ENCODE measurements at places on chromosomes 16 and 17. TPM values are rescaled to one million over a fixed set of nuclear protein-coding genes. Genes with fewer than 3 reads are reported as not detected.

KIF18B gene
- 5.6 TPM for total RNA-seq

- no peaks in the 10 kb centered on the region for H3K4me1 ChIP-seq
- peaks cover 3% of the 10 kb centered on the region for H3K27me3 ChIP-seq
- no peaks in the 10 kb centered on the region for H3K36me3 ChIP-seq
These were observed 9.2 kb downstream of the RND2 start for GRCh38 chr17:43033948-43034881.

DNA sequence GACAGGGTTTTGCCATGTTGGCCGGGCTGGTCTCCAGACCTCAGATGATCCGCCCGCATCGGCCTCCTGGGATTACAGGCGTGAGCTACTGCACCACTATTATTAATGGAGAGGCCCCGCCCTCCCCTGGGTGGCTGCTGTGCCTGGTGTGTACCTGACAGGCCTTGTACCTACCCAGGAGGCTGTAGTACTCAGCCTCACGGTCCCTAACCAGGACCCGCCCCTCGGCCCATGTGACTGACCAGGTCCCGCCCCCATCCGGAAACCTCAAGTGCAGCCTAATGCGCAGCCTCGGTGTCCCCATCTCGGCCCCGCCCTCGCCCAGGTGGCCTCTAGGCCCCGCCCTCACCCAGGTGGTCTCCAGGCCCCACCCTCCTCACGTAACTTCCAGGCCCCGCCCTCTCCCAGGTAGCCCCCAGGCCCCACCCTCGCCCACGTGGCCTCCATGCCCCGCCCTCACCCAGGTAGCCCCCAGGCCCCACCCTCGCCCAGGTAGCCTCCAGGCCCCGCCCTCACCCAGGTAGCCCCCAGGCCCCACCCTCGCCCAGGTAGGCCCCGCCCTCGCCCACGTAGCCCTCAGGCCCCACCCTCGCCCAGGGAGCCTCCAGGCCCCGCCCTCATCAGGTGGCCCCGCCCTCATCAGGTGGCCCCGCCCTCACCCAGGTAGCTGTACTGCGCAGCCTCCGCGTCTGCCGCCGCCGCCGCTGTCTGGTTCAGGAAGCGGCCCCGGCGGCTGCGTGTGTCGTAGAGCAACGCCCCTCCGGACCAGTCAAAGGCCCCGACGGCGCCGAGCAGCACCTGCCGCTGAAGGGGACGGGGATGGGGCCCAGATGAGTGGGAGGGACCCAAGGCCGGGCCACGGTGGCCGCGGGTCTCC is 31.0 kb downstream of the HASPIN start:
- no peak overlapping the region for H3K4me3 ChIP-seq
- H3K27ac ChIP-seq = no peak overlapping the region
- no peaks in the 10 kb centered on the region for H3K36me3 ChIP-seq
- H3K27me3 ChIP-seq = peaks cover 8% of the 10 kb centered on the region

- no peaks in the 10 kb centered on the region for H3K27me3 ChIP-seq
- no peaks in the 10 kb centered on the region for H3K4me1 ChIP-seq
- H3K4me3 ChIP-seq = no peak overlapping the region
- no peaks in the 10 kb centered on the region for H3K36me3 ChIP-seq
- H3K27ac ChIP-seq = no peak overlapping the region
These were observed 1280.3 kb downstream of the CDH8 start for GRCh38 chr16:60755907-60756306.

CORO1A gene
- total RNA-seq = 3.2 TPM

MAF gene
- total RNA-seq = 70.3 TPM

XAF1 gene
- total RNA-seq = 1.5 TPM

- peaks cover 15% of the 10 kb centered on the region for H3K4me1 ChIP-seq
- H3K27me3 ChIP-seq = no peaks in the 10 kb centered on the region
- H3K27ac ChIP-seq = no peak overlapping the region
- H3K36me3 ChIP-seq = peaks cover 19% of the 10 kb centered on the region
- H3K4me3 ChIP-seq = no peak overlapping the region
These were observed 4.4 kb downstream of the SCPEP1 start for GRCh38 chr17:56982312-56982711.

CNGB1 gene
- not detected for total RNA-seq

DNA sequence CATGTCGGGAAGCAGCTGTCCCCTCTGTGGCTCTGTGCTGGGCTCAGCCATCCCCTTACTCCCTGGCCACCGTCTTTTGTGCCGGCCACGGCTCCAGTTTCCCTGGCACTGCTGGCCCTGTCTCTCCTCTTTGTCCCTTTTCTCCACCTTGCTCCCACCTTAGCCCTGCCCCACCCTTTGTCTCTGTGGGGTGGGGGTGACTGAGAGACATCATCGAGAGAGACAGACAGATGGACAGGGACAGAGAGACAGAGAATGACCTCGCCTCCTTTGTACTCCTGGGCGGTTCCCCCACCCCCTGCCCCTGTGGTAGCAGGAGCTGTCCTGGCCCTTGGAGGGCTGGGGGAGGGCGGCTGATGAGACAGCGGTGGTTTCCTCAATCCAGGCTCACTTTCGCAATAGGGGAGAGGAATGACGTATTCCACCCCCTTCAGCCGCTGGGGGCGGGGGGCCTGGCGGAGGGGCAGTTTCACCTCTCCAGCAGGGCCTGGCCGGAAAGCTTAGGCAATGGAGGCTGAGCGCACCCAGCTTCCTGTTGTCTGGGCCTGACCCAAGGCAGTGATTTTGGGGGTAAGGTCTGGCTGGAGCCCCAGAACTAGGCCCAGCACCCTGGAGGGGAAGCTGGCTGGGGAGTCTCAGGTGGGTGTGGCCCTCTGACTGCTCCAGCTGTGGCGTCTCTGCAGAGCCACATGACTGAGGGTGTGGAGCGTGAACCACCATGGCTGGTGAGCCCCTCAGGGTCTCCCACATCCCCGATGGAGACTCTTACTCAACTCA is 7.3 kb downstream of the FMNL1 start:
- no peaks in the 10 kb centered on the region for H3K27me3 ChIP-seq
- no peak overlapping the region for H3K4me3 ChIP-seq
- H3K4me1 ChIP-seq = peaks cover 44% of the 10 kb centered on the region
- no peaks in the 10 kb centered on the region for H3K36me3 ChIP-seq
- peak overlapping the region; percentile 23 for H3K27ac ChIP-seq
- DNase-seq = no peak

DNA sequence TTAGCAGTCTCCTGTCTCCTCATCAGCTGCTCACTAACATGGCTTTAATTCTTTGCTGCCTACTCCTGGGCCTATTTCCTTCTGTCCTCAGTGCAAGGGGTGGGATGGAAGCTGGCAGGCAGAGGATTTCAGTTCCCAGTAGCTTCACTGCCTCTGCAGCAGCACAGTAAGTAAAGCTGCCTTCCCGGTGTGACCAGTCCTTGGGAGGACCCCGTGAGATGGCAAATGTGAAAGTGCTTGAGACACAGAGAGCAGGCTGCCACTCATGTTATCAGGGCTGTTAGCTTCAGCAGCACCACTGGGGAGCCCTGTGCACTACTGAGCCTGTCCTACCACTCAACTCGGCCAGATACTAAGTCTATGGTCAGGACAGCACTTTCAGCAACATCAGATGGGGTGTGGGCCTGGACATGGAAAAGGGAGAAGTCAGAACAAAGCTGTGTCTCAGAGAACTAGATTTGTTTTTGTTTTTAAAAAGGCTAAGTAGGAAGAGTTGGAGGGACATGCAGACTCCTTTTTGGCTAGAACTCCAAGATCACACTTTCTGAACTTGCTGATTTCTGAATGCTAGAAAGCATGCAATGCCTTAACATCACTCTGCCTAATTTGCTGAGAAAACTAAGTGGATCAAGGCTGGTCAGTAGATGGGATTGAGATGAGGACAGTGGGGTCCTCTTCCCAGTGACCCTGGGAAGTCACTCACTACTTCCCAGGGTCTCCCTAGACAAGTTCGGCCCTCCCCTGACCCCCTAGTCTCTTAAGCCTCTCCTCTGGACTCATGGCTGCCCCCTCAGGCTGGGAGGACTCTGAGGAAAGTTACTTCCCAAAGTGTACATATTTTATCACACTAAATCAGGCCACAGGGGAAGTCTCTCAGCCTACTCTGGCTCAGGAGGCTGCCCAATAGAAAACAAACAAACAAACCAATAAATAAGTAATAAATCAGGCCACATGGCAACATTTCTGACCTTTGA is 1.1 kb downstream of the ACSF2 start:
- no peaks in the 10 kb centered on the region for H3K27me3 ChIP-seq
- no peaks in the 10 kb centered on the region for H3K36me3 ChIP-seq
- no peak for DNase-seq
- peak overlapping the region; percentile 83 for H3K27ac ChIP-seq
- peak overlapping the region; percentile 73 for H3K4me3 ChIP-seq
- H3K4me1 ChIP-seq = peaks cover 29% of the 10 kb centered on the region

DNA sequence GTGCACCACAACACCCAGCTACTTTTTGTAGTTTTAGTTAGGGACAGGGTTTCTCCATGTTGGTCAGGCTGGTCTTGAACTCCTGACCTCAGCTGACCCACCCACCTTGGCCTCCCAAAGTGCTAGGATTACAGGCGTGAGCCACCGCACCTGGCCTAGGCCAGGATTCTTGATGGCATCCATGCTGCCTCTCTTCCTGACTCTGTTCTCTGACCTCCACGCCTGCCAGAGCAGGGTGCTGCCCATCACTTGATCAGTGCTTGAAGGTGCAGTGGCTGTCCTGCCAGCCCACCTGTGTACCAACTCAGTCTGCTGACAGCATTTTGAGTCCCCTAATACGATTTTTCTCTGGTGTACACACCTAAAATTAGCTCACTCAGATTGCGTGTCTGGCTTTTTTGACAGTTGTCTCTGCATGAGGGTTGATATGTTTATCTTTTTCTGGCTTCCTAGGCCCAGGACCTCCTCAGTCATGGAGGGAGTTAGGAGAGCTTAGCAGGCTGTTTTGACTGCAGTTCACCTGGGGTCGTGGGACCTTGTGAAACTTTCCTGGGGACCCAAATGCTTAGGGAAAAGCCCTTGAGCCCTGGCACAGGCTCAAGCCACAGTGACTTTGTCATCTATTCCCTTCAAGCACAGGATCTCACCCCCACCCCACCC is 5.9 kb downstream of the HAS3 start:
- H3K27ac ChIP-seq = no peak overlapping the region
- H3K36me3 ChIP-seq = peaks cover 11% of the 10 kb centered on the region
- no peaks in the 10 kb centered on the region for H3K27me3 ChIP-seq
- no peak for DNase-seq

DNA sequence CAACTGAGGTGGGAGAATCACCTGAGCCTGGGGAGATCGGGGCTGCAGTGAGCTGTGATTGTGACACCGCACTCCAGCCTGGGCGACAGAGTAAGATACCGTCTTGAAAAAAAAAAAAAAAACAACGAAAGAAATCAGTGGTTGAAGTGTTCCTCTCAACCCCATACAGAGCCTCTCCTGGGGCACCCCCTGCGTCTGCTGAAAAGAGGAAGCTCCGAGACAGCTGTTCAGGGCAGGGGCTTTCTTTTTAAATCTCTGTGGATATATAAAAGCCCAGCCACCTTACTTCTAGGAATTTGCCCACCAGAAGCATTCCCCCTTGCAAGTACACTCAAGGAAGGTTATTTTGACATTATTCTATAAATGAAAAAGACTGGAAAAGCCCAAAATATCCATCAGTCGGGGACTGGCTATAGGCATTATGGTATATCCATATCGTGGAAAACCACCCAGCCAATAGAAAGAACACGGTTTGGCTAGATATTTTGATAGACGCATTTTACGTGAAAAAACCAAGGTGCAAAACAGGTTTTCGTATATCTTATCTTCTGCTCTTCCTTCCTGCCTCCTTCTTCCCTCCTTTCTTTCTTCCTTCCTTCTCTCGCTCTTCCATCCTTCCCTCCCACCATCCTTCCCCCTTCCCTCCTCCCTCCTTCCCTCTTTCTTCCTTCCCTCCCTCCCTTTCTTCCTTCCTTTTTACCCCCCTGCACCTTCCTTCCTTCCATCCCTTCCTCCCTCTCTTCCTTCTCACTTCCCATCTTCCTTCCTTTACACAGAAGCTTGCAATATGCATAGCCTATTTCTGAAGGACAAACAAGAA is 9.2 kb upstream of the CCL22 start:
- H3K36me3 ChIP-seq = peaks cover 6% of the 10 kb centered on the region
- no peak overlapping the region for H3K27ac ChIP-seq
- H3K27me3 ChIP-seq = peaks cover 67% of the 10 kb centered on the region
- no peaks in the 10 kb centered on the region for H3K4me1 ChIP-seq

DNA sequence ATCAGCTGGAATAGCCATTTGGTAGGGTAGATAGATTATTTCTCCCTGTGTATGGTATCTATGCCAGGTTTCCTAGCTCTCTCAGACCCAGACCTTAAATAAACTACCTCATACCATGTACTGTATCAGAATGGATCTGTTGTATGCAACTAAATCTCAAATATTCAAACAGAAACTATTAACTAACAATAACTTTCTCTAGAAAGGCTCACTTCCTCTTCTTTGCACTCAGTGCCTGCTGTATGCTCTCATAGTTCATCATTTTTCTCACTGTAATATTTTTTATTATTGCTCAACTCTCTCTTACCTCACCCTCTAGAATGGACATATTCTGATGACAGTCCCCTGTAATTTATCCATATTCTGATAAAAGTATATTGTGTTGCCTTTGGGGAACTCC is 182.4 kb downstream of the TOX3 start:
- no peak overlapping the region for H3K4me3 ChIP-seq
- H3K27me3 ChIP-seq = peaks cover 5% of the 10 kb centered on the region
- H3K4me1 ChIP-seq = no peaks in the 10 kb centered on the region
- H3K36me3 ChIP-seq = no peaks in the 10 kb centered on the region
- DNase-seq = no peak

DNA sequence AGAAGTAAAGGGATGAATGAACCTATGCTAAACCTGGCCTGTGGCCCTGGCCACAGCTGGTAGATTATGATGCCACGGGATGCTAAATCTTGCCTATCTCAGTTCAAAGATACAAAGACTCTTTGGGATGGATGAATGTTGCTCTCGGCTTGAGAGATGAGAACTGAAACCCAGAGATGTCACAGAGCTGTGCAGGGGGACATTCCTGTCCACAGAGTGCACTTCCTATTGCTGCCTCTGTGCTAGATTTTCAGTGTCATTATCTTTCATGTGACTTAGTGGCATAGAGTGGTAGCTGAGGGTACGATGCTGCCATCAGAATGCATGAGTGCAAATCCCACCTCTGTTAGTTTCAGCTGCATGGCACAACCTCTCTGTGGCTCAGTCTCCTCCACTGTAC is 2.3 kb upstream of the MT1M start:
- peaks cover 17% of the 10 kb centered on the region for H3K27me3 ChIP-seq
- H3K4me1 ChIP-seq = peaks cover 45% of the 10 kb centered on the region
- H3K27ac ChIP-seq = no peak overlapping the region
- no peak overlapping the region for H3K4me3 ChIP-seq
- no peak for DNase-seq

DNA sequence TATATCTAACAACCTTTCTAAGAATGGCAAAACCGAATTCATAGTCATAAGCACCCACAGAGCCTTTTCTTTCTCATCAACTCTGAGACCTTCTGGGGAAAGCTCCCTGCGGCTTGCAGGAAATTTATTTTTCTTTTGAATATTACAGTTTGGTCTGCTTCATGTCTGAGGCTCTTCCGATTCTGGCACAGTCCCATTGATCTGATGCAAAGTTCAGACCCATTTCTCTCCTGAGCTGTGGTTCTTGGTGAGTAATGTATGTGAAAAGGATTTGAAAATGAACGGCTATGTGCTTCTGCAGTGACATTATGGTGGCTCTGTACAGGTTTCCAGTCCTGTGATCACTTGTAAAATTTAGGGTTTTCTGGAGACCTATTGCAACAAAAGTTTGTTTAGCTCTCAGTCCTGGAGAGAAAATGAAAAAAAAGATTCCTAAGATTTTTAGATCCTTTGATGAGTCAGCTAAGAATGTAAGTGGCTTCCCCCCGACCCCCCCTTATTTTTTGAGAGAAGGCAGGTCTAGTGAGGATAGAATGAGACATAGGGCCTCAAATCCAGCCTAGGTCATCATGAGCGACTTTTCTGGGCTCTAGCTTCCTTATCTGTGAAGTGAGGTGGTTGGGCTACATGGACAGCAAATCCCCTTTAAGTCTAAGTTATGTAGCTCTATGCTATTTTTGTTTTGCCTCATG is 4.6 kb downstream of the GAN start:
- H3K4me3 ChIP-seq = no peak overlapping the region
- peak overlapping the region; percentile 29 for H3K27ac ChIP-seq
- peaks cover 42% of the 10 kb centered on the region for H3K4me1 ChIP-seq
- no peak for DNase-seq
- H3K36me3 ChIP-seq = no peaks in the 10 kb centered on the region
- H3K27me3 ChIP-seq = no peaks in the 10 kb centered on the region

NBR1 gene
- 102 TPM for total RNA-seq
